ENCODE measurements at places on chromosomes 12 and 14.

GRCh38 chr12:33486058-33486457 lies 46.4 kb upstream of the SYT10 start:
- DNase-seq, result no peak

DNA sequence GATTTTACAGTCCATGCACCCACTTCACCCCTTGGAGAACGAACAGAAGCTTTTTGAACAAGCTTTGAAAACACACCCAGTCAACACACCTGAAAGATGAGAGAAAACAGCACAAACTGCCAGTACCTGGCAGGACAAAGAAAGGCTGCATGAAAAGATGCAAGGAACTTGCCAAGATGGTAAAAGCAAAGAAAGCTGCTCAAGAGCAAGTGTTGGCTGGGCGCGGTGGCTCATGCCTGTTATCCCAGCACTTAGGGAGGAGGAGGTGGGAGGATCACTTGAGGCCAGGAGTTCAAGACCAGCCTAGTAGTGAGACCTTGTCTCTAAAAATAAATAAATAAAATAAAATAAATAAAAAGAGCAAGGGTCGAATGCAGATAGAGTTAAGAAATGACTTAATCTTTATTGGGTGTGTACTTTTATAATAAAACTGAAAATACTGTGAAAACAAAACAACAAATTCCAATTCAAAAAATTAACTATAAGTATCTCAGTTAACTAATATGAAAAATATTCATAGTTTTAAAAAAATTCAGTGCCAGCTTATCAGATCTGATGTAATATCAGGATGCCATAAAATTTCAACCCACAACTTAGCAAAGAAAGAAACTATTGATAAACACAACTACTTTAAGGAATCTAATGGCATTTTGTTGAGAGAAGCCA lies 59.2 kb downstream of the HECTD4 start:
- no peak for DNase-seq

- no peak for DNase-seq
Observed at GRCh38 chr12:40646911-40647310, 45.3 kb upstream of the CNTN1 start.

- DNase-seq, result no peak
Observed at GRCh38 chr14:77158882-77159255, 17.3 kb upstream of the ZDHHC22 start.

DNA sequence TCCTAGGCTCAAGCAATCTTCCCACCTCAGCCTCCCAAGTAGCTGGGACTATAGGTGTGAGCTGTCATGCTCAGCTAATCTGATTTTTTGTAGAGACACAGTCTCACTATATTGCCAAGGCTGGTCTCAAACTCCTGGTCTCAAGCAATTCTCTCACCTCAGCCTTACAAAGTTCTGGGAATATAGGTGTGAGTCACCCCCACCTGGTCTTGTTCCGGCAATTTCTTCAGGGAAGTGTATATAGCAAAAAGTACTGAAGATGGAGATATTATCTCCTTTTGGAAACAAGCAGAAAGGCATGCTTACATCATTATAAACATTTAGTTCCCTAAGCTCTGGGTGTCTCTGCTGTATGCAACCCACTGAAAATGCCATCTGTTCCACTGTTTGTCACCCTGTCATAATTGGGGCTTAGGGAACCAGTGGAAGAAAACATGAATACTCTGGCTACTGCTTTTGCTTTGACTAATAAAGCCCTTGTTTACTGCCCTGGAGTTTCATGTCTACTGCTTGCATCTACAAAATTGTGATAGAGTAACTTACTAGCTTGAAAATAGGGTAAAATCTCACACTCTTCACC lies 940.2 kb downstream of the GALC start:
- no peak for DNase-seq
